ENCODE measurements at places on chromosomes 1 and 21.
A peak's percentile ranks its signal among the peaks of the same experiment; 100 is the strongest.

- DNase-seq, result peak; percentile 88
Observed at GRCh38 chr1:209576392-209577197, 6.9 kb upstream of the CAMK1G start.

DNA sequence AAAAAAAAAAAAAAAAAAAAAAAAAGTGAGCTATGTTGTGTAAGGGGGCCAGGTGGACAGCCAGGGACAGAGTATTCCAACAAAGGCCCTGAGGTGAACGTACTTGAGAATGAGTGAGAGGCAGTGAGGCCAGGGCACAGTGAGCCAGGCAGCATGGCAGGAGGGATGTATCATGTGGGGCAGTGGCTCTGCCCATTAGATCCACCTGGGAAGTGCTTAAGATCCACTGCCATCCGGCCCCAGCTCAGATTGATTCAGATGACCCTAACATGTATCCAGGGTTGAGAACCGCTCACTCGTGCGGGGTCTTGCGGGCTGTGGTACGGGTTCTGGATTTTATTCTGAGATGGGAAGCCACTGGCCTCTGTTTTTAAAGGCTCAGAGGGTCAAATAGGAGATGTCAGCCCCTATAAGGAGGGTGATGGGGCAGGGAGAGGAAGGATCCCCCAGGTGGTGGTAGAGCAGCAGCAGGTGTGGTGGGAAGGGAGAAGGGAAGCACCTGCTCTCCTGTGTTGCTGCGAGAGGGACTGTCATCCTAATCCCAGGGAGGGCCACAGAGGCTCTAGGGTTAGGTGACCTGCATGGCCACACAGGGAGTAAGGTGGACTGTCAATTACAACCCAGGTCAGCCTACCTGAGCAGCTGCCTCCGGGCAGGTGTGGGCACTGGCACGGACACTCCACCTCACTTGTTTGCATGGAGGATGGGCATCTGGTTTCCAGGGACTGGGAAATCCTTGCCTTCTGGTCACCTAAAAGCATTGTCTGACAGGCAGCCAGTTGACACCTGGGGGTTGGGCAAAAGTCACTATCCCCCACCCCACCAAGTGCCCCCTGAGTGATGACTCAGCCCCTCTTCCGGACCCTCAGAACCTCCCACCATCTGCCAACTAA is 31.6 kb downstream of the CDK18 start:
- no peak for DNase-seq

DNA sequence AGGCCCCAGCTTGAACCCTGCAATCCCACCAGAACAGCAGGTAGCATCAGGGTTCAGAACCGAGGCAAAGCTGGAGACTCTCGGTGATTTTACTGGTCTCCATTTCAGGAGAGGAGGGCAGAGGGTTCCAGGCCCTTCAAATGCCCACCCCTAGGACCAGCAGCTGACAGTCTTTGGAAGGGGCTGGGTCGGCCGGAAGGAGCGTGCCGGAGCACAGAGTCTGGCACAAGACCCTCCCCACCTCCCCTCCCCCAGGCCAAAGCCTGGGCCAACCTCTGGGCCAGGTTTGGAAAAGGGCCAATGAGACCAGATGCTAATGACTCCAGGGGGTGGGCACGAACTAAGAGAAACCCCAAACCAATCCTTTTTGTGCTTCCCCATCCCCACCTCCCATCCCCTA is 6.9 kb downstream of the FBXO2 start:
- DNase-seq, result no peak

DNA sequence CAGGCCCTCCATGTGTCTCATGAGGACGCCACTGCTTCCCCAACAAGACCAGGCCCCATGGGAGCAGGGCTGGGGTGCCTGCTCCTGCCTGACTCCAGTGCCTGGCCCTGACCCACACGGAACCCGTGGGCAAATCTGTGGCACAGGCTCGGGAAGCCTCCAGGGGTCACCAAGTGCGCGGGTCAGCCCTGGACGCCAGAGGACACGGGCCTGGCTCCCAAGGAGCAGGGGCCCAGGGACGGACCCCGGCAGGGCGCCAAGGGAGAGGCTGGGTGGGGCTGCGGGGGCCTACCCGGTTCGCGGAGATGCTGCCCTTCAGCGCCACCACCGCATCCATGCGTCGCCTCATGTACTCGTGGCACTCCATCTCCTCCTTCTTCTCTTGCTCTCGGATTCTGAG is 31.9 kb downstream of the CFAP74 start:
- DNase-seq, result no peak

DNA sequence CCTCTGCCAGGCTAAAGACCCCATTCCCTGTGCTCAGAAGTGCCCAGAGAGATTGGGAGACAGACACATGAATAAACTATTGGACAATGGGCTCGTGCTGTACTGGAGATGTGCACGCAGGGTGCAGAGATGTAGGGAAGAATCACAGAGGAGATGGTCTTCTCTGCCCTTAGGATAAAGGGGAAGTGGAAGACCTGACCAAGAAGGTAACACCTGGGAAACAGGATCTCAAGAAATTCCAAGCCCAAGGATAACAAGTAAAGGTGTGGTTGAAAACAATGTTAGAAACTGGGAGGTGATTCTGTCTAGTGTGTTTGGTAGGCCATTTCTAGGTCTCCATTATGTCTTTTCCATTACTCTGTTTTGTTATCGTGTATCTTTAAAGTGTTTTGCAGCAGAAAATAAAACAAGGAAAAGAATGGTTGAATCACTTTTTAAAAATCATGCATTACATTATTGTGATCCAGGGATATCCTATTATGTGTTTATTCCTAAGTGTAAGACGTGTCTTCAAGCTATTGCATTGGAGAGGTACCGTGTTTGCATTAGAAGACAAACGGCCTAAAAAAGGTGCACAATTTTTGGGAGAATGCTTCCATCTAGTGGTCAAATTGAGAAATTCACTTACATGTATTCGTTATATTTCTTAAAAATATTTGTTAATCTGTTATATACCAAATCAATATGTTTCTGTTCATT is 40.8 kb upstream of the KCTD3 start:
- DNase-seq, result peak; percentile 48

DNA sequence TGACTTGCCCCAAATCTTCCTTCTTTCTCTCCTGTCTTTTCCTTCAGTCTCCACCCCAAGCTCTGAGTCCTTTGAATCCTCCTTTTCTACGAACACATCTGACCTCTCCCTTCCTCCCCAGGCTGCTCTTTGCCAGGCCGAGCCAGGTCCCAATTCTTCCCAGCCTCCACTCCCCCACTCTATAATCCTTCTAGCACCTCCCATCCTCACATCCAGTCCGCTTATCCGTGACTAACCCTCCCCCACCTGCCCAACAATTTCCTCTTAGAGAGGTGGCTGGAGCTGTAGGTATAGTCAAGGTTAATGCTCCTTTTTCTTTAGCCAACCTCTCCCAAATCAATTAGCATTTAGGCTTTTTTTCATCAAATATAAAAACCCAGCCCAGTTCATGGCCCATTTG is 9.5 kb upstream of the HPDL start:
- no peak for DNase-seq

GRCh38 chr1:89552471-89553081 is 27.9 kb downstream of the LRRC8B start:
- DNase-seq, result peak; percentile 21

GRCh38 chr1:33005117-33005837 is 31.4 kb downstream of the AK2 start:
- no peak for DNase-seq

DNA sequence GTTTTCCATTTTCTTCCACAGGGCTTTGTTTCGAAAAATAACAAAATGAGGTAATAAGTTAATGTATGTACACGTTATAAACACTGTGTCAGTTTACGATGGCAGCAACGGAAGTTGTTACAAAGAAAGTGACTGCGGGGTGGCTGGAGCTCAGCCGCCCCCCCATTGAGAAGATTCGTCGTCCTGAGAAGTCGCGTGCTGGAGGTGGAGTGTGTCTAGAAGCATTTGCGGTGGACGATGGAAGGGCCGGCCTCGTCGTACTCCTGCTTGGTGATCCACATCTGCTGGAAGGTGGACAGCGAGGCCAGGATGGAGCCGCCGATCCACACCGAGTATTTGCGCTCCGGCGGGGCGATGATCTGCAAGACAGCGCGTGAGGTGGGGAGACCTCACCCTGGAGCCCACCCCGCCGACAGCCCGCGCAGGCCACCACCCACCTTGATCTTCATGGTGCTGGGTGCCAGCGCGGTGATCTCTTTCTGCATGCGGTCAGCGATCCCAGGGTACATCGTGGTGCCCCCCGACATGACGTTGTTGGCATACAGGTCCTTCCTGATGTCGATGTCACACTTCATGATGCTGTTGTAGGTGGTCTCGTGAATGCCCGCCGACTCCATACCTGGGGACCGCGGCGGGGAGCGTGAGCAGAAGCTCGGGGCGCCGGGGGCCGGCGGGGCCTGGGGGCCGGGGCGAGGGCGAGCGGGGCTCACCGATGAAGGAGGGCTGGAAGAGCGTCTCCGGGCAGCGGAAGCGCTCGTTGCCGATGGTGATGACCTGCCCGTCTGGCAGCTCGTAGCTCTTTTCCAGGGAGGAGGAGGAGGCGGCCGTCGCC is 2.4 kb downstream of the ACTA1 start:
- DNase-seq, result no peak

GRCh38 chr1:86788300-86789206 is 84.2 kb downstream of the SH3GLB1 start:
- peak; percentile 15 for DNase-seq

GRCh38 chr1:245432228-245432875 is 277.6 kb downstream of the KIF26B start:
- no peak for DNase-seq

DNA sequence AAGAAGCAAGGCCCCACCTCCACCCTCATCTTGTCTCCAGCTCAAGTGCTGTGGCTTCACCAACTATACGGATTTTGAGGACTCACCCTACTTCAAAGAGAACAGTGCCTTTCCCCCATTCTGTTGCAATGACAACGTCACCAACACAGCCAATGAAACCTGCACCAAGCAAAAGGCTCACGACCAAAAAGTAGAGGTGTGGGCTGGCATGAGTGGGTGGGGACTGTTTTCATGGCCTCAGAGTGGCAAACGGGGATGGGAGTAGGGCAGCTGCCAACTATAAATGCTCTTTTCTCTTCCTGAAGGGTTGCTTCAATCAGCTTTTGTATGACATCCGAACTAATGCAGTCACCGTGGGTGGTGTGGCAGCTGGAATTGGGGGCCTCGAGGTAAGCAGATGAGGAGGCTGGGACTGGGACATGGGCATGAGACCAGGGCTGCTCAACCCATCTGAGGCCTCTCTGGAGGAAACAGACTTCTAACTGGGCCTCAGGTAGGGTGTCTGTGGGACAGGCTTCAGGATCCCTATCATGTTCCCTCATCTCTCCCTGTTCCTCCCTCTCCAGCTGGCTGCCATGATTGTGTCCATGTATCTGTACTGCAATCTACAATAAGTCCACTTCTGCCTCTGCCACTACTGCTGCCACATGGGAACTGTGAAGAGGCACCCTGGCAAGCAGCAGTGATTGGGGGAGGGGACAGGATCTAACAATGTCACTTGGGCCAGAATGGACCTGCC is 8.8 kb upstream of the P3R3URF start:
- DNase-seq, result no peak

GRCh38 chr1:197618061-197618460 is 157.2 kb downstream of the DENND1B start:
- no peak for DNase-seq

GRCh38 chr1:51600965-51601364 is 15.9 kb upstream of the OSBPL9 start:
- peak; percentile 16 for DNase-seq

- no peak for DNase-seq
Observed at GRCh38 chr1:24343412-24344089, 24.4 kb downstream of the GRHL3 start.

- no peak for DNase-seq
Observed at GRCh38 chr1:9294910-9295636, 2.4 kb downstream of the SPSB1 start.

GRCh38 chr1:204463125-204464060 is 31.2 kb downstream of the PIK3C2B start:
- no peak for DNase-seq

- DNase-seq, result no peak
Observed at GRCh38 chr1:221137666-221138065, 258.4 kb downstream of the HLX start.

DNA sequence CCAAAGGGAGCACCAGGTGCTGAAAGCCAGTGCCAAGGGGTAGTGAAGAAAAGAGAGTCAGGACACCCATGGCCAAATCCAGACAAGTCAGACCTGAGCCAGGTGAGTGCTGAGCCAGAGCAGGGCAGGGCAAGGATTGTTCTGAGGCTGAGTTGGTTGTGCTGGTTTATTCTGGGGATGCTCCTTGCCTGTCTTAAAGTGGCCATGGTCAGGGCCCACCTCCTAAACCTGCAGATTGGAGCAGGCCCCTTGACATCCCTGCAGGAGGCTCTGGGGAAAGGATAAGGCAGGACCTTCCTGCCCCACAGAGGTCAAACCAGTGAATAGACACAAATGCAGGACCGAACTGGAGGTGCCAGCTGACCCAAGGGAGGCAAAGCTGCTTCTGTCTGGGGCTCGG is 138.4 kb downstream of the HIVEP3 start:
- no peak for DNase-seq

DNA sequence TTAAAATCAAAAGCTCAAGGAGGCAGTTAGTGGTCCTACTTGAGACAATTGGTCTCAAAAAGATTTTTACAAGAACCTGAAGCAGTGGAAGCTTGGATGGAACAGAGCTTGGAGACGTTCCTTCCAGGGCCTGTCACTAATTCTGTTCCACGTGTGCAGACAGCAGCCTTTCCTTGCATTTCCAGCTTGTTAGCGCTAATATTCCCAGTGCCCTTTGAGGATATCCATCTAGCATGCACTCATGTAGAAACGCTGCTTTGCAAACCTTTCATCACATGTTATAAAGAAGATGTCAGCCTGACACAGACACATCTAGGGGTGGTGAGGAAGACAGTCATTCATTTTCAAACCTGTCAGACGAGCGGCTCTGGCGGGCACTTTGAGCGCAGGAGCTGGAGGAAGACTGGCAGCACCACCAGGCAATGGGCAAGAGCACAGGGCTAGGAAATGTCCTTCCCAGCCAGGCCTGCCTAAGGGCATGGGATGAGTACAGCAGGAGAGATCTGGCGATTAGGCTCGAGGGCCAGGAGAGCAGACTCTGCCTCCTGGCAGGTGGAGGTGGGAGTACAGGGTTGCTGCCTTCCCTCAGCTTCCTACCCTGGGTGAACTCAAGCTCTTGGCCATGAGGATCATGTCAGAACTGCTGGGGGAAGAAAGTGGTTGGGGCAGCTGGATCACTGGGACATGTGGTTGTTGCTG is 55.5 kb downstream of the CASQ2 start:
- DNase-seq, result peak; percentile 6

DNA sequence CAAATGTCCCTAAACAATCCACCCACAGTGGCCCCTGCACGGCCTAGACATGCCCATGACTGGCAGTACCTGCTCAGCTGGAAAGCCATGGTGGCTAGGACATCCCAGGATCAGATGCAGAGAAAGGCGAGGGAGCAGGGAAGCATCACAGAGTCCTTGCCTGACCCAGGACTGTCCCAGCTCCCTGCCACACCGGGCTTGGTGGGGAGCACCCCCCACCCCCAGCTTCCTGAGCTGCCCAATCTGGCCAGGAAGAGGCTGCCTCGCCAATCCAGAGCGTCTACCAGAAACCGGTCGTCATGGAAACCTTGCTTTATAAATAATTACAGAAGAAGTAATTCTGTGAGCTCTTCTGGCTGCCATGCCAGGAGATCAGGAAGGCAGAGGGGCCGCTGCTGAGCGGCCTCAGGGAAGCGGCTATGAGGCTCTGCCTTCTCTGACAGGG is 34.8 kb downstream of the ACOT7 start:
- DNase-seq, result no peak

GRCh38 chr21:40049931-40050290 is 182.7 kb downstream of the PCP4 start:
- DNase-seq, result peak; percentile 48

- no peak for DNase-seq
Observed at GRCh38 chr1:1920057-1920607, 1.1 kb upstream of the TMEM52 start.

GRCh38 chr1:2170211-2170610 is 24.4 kb downstream of the FAAP20 start:
- DNase-seq, result no peak

- DNase-seq, result no peak
Observed at GRCh38 chr1:231207437-231207836, 33.6 kb upstream of the GNPAT start.

All from NCI-H1417 (cell line).